ENCODE measurements at places on chromosomes 12 and 14. TPM values are rescaled to one million over a fixed set of nuclear protein-coding genes. Genes with fewer than 3 reads are reported as not detected.

The ARHGAP5 gene
- polyA plus RNA-seq, result 104 TPM

The SLIRP gene
- polyA plus RNA-seq, result 73.7 TPM

The BRMS1L gene
- polyA plus RNA-seq, result 26.2 TPM

The FAM181A gene
- 0.46 TPM for polyA plus RNA-seq
